Urothelium cell line (cell line): ENCODE measurements at places on chromosomes 7 and 10.

- DNase-seq: no peak
Measured at GRCh38 chr7:2380461-2380860, 22.9 kb upstream of the CHST12 start.

DNA sequence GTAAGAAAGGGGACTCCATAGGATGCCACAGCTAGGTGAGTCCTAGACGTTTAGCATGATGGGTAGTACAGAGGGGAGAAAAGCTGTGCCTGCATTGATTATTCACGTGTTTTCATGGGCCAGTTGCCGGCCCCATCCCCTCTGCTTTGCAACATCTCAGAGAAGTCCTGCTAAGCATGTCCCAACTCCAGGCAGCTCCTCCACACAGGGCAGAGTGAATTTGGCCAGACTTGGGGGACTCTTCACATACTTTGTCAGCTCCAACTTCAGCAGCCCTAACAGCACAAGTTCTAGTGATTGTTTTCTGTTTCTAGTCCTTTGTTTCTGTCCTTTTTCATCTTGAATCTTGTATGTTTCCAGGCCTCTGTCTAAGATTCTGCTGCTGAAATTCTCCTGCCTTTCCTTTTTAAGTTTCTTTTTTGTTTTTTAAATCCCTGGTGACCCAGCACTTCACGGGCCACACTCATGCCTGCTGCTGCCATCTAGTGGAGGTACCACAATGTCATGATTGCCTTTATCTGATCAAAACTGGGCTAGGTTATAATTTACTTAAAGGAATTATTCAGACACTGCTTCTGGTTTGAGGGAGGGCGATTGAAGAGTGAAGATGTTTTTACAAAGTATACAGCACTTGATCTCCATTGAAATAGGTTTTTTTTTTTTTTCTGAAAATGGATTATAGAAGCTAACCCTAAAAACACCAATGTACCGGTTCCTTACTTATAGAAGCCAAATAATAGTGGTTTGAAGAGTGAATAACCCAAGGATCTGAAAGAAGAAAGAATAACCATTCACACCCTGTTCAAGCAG is 276.9 kb downstream of the CSTF2T start:
- DNase-seq: peak; percentile 62

GRCh38 chr10:123139521-123140163 is 3.9 kb downstream of the HMX3 start:
- DNase-seq: peak; percentile 27

DNA sequence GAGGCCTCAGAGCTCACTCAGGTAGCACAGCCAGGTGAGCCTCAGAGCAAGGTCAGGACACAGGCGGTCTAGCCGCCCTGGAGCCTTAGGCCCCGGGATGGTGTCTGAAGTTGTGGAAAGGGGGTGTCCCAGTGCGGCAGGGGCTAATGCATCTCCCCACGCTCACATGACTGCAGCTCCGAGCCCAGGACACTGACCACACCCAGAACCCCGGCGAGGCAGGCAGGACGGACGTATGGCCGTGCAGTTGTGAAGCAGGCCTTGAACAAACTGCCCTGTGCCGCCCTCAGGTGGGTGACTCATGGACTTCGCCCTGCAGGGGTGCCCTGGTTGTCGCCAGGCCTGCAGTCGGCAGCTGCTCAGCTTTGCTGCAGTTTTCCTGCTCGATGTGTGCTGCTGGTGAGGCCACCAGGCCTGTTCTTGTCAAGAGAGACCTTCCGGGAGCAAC is 5.0 kb upstream of the PRKAR1B start:
- no peak for DNase-seq

GRCh38 chr10:116469437-116469836 is 41.8 kb downstream of the PNLIPRP3 start:
- DNase-seq: no peak

- no peak for DNase-seq
Measured at GRCh38 chr10:80909254-80909653, 371.6 kb downstream of the SH2D4B start.

- no peak for DNase-seq
Measured at GRCh38 chr7:150745086-150745485, 7.9 kb downstream of the GIMAP5 start.

DNA sequence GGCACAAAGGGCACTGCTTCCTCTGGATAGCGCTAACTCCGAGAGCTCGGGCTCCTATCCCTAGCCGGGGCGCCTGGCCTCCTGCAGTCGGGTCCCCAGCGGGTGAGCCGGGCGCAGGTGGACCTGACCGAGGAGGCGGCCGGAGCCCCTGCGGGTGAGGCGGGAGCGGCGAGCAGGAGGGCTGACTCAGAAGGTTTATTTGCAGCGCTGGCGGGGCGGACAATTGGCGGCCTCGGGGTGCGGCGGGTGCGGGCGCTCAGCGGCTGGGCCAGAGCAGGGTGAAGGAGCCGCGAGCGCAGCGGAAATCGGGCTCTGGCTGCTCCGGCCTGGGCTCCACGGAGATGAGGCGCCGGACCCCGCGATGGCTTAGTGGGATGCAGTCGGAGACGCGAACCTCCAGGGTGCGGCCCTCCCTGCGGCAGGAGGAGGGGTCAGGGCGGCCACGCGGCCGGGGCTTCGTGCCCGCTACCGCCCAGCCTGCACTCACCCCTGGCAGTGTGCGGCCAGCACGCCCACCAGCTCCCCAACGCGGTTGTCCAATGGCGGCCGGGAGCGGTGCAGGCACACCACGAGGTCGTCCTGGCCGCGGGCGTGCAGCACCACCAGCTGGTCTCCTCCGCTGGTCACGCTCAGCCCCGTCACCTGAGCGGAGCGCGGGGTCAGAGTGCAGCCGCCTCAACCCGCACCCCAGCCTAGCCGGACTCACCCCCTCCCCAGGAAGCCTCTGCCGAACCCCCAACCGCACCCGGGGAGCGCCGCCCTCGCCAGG is 16.1 kb downstream of the MYO1G start:
- DNase-seq: no peak

DNA sequence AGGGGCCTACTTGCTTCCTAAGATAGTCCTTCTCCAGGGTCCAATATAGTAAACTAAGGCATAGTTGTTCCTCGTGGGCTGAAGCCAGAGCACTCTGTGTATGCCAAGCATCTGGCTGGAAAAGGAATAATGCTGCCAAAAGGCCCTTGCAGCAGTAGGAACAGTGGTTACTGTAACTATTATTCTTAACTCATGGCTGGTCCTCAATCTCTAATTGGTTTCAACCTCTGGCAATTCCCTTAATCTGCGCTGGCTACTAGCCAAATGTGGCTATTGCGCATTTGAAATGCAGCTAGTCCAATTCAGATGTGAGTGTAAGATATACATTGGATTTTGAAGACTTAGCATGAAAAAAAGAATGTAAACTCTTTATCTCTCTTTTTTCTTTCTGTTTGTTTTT is 27.8 kb upstream of the LBX1 start:
- no peak for DNase-seq

DNA sequence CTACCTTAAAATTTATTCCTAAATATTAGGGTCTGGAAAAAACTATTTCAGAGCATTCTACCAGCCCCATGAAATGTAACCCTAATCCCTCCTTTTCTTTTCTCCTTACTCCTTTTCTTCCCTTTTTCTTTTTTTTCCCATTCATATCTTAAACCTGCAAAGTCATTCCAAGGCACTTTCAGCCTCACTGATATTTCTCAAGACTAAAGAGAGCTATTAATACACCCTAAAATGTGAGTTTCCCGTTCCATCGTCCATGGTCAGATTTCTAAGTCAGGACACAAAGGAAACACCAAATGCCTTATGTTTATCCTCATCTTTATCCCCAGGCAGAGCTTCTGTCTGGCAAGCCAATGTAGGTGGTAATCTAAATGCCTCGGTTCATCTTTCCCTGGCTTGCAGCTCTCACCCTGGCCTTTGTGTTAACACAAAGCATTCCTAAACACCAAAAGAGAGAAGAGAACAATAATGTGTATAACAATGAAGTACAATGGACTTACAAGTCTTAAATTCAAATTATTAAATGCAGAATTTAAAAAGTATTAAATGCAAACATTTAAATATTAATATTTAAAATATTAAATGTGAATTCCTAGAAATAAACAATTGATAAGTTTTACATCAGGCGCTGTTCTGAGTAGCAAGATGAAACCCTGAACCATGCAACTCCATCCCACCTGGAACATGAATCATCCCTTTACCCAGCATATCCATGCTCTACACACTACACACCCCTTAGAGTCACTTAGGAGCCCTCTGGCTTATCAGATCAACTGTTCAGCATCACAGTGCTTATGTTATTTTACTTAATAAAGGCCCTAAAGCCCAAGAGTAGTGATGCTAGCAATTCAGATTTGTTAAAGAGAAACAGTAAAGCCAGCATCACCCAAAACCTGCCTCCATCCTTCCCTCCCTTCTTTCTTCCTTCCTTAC is 26.8 kb downstream of the MICU1 start:
- DNase-seq: no peak

DNA sequence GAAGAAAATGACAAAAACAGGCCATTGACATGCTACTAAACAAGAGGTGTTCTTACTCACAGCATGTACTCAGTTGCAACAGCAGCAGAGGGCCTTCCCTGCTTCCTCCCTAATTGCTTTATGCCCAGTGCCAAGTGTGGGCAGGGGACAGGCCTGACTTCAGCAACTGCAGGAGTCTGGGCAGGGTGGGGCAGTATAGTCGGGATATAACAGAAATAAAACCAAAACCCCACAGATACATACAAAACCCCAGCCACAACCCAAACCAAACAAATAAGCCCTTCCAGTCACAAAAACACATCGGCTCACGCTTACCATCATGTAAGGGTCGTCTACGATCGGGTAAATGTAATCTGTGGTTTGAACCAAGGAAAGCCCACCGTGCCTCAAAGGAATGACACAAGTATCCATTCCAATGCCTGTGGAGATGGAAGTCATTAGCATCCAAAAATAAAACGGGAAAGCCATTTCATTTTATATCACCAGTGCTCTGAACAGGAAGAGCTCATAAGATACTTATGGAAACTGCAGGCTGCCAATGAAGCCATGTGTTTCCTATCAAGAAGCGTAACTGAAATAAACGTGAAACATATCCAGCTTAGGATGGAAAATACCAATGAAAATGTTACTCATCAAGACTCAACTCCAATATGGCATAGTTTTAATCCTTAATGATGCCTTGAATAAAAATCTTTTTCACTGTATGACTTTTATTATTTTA is 9.5 kb downstream of the SEPHS1 start:
- no peak for DNase-seq

DNA sequence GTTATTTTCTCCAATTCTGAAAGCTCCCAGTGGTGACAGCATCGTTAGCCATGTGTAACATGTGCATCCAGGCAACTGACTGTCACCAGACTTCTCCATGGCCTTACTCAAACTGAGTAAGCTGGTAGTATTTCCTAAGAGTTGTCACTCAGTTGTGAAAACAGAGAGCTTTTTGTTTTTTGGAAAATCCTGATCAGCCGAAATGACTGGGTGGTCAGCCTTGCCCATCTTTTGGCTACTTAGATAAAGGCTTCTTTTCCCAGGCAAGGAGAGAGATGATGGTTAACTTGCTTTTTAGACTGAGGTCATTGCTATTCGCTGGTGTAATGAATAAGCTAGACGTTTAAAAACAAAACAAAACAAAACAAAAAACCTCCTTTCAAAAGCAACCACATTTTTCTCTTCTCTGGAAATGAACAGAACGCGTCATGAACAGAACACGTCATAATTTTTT is 159.5 kb upstream of the KLF14 start:
- no peak for DNase-seq

GRCh38 chr10:34249634-34250033 is 565.5 kb downstream of the PARD3 start:
- no peak for DNase-seq

DNA sequence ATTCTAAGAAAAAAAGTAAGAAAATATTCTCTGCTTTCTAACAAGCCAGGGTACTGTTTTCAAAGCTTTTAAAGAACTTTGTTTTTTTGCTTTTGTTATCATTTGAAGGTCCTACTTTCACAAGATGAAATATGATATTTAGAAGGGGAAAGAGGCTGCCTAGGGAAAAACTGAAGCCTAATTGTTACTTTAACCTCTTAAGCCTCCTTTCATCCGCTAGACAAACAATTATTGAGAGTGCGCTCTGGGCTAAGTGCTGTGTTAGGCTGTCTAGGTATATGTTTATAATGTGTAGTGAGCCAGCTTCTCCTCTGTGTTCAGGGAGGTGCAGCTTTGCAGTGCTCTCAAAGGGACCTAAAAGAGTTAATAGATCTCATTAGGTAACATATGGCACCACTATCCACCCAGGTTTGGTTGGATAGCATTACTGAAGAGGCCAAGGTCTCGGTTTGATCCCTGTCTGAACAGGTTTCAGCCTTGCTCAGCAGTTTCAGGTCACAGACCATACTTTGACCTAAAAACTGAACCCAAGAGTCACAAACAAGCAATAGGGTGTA is 17.9 kb downstream of the PDK4 start:
- no peak for DNase-seq

- no peak for DNase-seq
Measured at GRCh38 chr7:30162133-30162532, 27.3 kb downstream of the MTURN start.

DNA sequence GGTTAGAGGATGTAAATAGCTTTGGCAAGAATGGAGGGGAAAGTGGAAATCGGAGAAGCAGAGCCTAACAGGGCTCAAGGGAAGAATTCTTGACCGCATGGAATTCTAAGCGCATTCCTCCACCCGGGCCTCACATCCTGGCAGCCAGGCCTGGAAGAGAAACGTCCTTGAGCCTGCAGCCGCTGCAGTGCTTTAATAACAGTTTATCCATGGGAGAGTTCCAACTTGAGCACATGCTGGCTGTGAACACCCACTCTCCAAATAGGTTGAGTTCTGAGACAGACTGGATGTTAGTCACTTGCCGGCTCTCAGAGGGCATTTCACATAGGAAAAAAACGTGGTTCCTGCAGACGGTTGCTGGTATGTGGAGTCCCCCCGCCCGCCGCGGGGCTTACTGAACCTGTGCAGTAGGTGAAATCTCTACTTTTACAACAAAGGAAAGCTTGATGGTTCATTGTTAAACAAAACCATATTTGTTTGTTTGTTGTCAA is 61.4 kb upstream of the STEAP1B start:
- peak; percentile 84 for DNase-seq

DNA sequence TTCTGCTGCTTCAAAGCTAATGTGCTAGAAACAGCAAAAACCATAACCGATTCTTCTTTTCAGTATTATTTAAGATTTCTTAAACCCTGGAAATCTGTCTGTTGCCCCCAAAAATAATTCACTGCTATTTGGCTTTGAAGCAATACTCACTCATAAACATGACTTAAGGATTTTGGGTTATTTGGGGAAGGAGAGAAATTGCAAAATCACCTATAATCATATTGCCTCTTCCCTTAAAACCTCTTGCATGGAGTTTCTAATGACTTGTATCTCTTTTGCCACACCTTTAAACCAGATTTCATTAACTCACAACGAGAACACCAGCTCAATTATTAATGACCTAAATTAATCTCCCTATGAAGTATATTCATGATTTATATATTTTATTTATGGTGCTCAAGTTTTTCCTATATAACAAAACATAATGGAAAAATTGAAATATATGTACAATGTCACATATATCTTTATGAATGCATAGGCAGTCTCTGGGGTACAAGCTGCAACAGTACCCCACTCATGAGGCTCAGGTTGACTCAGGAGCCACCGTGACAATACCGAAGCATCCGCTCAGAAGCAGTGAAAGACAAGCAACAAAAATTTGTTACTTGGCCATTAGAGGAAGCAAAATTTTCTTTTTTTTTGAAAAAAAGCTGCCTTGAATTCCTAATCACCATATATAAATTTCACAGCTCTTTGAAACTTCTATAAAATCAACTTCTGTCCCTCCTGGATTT is 3.0 kb downstream of the NAMPT start:
- DNase-seq: no peak
